T-helper 1 cell treated with Interleukin-12 subunit alpha and Interleukin-12 subunit beta and Interleukin-4 antibody, amounts not matched to agents 30 ng/mL and 1 ng/mL, for 36 hours (primary cell): ENCODE measurements at places on chromosomes 4 and X. TPM values are rescaled to one million over a fixed set of nuclear protein-coding genes. Genes with fewer than 3 reads are reported as not detected.

COL25A1 gene
- not detected in 2 replicates for total RNA-seq

GJB1 gene
- not detected in 2 replicates for total RNA-seq

ZBTB33 gene
- total RNA-seq = 13.6 and 14.4 TPM in 2 replicates

CLIC2 gene
- total RNA-seq = 0.83 and 1.0 TPM in 2 replicates

SLC4A4 gene
- total RNA-seq = 0.05 and 0.39 TPM in 2 replicates

EMCN gene
- total RNA-seq = not detected in 2 replicates

DTHD1 gene
- total RNA-seq = 0.64 and 0.83 TPM in 2 replicates
